OCI-M1 (cell line): ENCODE measurements at places on chromosomes 7 and 10.

- DNase-seq = no peak
Measured at GRCh38 chr7:33044401-33044718, 18.2 kb downstream of the NT5C3A start.

DNA sequence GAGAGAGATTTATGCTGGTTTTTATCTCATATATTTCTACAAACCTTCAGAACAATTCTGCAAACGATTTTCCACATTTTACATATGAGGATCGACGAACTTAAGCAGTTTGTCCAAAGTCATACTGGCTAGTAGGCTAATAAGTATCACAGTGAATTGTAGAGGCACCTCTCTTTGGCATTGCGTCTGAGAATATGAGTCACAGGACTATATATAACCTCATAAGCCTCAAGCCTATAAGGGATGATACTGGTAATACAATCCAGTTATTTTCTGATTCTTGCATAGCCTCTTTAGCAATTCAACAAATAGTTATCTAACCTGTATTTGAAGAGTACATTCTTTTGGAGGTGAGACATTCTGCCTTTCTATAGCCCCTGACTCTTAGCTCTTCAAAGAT lies 129.8 kb downstream of the GPR158 start:
- DNase-seq = no peak

DNA sequence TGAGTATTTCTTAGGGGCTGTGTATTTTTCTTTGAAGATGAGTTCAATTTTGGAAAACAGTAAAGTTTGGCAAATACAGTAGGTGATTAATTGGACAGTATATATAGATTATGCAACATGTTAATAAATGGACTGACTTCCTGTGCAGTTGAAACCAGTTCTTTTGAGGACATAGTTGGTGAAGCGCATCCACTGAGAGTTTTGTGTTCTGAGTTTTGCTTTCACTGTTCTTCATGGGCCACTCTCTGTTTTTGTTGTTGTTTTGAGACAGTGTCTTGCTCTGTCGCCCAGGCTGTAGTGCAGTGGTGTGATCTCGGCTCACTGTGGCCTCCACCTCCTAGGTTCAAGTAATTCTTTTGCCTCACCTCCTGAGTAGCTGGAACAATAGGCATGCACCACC lies 109.0 kb downstream of the SDHAF3 start:
- DNase-seq = no peak

DNA sequence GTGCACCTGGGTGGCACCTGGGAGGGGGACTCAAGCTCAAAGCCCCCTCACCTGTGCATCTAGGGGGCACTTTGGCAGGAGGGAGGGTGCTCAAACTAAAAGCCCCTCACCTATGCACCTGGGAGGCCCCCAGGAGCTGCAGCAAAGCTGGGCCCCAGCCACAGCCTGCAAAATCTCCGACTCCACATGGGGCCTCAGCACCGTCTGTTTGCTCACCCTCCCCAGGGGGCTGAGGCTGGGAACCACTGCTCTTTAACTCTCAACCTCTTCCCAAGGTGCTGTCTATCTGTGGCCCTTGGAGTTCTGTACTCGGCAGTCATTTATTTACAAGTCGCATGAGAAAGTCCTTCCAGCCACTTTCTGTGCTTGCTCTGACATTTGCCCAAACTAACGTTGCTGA lies 458.4 kb downstream of the DNAJB6 start:
- no peak for DNase-seq

DNA sequence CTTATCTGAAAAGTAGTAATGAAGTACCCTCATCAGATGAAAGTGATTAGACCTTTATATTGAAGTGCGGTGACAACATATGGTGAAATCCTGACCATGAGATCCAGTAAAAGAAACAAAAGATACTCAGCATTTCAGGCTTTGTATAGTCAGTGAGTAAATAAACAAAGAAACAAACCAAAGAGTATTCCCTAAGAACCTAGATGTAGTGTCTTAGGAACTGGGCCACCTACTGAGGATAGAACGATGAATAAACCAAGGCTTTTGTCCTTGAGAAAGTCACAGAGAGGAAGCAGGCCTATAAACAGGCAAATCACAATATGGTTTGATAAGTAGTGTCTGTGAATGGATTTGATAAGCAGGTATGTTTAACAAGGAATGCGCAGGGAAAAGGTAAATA lies 46.2 kb downstream of the ZNF277 start:
- no peak for DNase-seq

DNA sequence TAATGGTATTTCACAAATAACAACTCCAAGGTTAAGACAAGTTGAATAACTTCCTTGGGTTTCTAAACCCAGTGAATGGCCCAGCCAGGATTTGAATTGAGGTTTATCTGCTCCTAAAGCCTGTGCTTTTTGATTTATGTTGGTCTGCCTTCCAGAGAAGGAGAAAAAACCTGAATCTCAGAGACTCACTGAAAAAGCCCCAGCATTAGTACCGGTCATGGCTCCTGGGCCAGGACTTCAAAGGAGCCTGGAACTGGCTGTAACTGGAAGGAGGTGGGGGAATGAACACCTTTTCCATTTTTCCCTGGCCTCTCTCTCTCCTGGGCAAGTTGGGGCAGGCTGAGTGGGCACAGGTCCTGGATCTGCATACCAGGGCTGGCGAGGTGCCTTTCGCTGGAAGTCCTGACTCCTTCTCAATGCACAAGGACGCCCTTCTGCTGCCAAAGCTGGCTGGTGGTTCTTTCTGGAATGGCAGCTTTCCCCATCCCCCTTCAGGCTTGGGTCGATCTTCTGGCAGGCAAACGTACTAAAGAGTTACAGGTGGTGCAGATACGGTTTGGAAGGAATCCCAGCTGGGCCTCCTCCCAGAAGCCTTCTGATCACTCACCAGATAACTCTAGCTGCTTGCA lies 268.2 kb downstream of the PTEN start:
- DNase-seq = no peak

GRCh38 chr10:129932182-129932581 lies 31.9 kb downstream of the EBF3 start:
- no peak for DNase-seq

GRCh38 chr10:51007781-51008180 lies 66.5 kb upstream of the PRKG1 start:
- DNase-seq = no peak

DNA sequence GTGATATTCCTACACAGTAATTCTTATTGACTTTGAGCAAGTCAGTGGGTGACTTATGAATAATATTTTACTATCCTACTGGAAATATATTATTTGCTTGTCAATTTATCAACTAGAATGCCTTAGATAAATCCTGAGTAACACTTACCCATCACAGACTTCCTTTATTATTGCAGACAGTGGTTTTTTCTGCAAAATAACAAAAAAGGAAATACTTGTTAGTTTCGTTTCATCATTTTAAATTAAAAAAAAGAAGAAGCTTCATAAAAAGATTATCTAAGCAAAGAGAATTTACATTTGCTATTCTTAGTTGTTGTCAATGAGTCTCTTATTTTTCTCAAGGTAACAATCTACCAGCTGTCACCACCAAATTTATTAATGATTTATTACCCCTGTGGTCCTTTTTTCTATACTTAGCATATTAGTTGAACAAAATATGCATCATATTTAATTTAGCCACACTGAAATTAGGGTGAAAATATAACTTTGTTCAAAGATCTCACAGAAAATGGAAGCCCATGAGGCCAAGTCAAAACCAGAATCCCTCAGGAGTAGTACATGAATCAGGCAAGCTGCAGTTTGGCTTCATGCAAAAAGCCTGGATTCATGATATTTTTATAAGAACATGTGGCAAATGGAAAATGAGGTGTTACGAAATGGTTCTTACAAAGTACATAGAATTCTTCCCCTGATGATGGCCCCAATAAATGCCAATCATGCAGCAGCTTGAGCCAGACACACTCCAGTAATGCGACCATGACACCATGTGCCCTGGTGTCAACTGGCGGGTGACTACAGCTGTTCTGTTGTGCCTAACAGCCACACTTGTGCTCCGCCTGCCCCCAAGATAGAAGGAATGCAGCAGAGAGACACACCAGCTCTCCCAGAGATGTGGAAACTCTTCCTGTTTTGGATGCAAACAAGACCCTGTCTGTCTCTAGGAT lies 132.6 kb downstream of the ELMO1 start:
- no peak for DNase-seq

- no peak for DNase-seq
Measured at GRCh38 chr10:49397036-49397999, 1.4 kb upstream of the DRGX start.

DNA sequence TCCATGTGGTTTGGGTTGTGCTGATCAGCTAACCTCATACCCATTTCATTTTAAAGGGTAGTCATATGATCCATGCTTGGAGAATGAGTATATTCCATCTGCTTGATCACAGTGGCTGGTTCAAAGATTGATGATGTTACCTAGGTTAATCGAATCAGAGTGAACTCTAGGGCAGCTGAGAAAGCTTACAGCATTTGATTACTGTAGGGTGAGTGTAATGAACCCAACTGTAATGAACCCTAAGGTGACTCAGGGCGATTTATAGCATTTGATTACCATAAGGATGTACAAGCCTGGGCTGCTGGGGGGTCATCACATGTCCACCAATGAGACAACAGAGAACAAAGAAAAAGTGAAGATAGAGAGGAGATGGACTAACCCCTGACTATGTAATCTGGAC lies 523.1 kb downstream of the ADRA2A start:
- no peak for DNase-seq

DNA sequence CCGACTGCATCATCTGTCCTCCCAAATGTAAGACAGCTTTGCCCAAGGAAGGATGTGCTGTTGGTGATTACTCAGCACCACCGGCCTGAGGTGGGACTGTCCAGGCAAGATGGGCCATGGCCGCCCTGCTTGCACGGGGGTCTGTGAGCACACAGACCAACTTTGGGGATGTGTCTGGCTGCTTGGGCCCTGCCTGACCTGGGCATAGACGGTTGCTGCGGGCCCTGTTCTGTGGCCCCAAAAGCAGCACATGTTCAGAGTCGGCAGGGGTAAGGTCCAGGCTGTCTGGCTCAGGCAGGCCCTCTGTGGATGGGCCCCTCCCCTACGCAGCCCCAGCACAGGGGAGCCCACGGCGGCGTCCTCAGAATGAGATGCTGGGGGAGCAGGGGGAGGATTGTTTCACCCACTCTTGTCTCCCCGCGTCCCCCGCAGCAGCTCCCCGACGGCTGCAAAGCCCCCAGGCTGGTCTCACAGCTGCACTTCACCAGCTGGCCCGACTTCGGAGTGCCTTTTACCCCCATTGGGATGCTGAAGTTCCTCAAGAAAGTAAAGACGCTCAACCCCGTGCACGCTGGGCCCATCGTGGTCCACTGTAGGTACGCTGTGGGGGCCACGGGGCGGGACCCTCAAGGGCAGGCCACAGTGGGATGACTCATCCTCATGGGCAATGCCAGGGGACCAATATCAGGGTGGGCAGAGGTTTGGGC lies 58.4 kb downstream of the MKI67 start:
- no peak for DNase-seq

DNA sequence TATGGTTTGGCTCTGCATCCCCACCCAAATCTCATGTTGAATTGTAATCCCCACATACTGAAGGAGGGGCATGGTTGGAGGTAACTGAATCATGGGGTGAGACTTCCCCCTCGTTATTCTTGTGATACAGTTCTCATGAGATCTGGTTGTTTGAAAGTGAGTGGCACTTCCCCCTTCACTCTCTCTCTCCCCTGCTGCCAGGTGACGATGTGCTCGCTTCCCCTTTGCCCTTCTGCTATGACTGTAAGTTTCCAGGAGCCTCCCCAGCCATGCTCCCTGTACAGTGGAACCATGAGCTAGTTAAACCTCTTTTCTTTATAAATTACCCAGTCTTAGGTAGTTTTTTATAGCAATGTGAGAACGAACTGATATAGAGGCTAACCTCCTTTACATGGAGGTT lies 16.6 kb downstream of the PLPP4 start:
- DNase-seq = no peak

DNA sequence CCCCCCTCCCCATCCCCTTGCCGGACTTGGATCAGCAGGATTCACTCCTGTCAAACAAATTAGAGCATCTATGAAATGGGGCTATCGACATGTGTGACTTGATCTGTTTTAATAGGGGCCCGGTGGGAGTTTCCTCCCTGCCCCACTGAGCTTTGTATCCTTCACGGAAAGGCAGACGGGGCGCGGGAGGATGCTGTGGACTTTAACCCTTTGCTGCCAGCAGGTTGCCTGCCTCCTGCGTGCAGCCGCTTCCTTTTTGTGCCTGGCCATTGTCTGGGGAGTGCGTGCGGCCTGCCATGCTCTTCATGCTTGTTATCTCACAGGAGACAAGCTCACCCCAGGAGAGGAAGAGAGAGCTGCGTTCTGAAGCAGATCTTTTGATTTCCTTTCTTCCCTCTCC lies 512.8 kb upstream of the GALNT17 start:
- DNase-seq = no peak

DNA sequence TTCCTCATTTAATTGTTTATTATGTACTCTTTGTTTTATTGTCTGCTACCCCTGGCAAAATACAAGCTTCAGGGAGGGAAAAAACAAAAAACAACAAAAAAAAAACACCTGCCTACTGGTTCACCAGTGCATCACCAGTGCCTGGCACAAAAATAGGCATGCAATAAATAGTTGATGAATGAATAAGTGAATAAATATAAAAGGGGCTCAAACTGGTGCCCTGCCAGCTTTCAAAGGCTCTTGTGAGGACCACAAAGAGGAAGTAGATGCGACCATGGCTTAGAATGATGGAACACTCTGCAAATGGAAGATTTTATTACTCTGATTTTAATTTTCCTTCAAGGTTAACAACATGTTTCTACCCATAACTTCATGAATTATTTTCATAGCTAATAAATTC lies 213.0 kb upstream of the INHBA start:
- peak; percentile 1 for DNase-seq

DNA sequence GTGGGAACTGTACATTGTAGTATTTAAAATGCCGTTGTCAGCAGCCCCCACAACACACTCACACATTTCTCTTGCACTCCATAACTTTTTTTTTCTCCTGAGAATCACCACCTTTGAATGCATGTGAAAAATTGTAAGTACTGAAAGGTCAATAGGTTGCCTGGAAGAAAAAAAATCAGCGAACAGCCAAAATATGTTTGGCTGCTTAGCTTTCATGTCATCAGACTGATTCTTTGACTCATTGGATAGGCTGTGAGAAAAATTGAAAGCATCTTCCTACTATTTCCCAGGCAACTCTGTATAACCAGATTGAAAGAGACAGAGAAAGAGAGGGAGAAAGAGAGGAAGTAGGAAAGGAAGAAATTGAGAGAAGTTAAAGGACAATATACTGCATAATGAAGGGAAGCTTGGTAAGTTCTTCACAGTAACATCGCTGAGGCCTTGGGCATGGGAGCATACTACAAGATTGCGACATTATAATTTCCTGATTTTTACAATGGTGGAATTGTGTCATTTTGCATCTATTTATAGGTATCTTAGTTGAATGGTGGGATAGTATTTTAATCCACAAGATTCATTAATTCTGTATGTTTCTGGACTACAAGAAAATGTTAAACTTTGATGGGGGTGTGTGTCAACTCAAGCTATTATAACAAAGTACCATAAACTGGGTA lies 249.3 kb upstream of the KCND2 start:
- DNase-seq = no peak
